Uterus (tissue), 4 donors: ENCODE measurements at places on chromosomes 12 and 14. TPM values are rescaled to one million over a fixed set of nuclear protein-coding genes. Genes with fewer than 3 reads are reported as not detected.
A peak's percentile ranks its signal among the peaks of the same experiment; 100 is the strongest.

The CMA1 gene
- not detected for total RNA-seq

The RNFT2 gene
- 1.4 TPM for total RNA-seq

The NFATC4 gene
- total RNA-seq, result 25.6 TPM

The CORO1C gene
- total RNA-seq, result 129 TPM

The RILPL1 gene
- total RNA-seq, result 32.3 TPM

DNA sequence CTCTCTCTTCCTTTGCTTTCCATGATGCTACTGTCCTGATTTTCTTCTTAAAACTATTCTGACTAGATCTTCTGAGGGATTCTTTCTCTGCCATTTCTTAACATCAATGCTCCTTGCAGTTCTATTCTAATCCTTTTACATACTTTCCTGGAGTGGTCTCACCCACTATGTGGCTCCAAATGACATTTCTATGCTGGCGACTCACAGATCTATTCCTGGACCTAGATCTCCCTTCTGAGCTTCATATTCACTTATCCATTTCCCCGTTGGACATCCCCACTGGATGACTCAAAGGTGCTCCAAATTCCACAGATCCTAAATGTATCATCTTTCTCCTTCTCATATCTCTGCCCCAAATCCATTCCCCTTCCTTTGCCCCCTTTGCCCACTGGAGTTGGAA, 4.1 kb downstream of the TEP1 start:
- DNase-seq, result no peak

DNA sequence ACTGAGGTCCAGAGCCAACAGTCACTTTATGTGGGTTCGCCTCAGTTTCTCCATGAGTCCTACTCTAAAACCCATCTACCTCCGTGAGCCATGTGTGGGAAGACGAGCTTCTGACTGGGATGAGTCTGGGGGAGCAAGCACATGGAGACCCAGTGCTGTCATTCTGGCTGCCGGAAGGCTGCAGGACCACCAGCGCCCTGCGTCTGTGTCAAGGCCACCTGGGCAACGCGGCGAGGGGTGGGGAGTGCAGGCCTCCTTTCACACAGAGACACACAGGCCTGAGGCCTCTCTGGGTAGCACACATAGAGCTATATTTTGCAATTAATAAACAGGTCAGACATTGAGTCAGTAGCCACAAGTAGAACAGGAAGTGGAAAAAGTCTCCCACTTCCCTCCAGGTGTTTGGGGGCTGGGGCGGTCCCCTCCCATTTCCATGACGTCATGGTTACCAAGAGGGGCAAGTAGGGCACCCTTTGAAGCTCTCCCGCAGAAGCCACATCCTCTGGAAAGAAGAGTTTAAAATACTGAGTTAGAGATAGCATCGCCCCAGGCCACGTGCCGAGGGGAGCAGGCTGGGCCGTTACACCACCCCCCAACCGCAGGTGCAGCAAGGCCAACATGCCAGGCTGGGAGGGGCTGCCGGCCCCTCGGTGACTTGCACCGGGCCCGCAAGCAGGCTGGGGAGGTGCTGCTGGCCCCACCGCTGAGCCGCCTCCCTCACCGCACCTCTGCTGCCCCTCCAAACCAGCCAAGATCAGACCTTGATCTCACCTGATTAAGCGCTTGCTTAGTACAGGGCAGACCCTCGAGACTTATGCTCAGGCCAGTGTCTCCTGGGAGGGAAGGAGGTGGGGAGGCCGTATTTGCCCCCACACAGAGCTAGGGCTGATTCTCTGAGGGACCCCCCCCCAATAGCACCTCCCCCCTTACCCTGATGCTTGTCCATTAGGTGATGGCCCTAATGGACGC, 32.7 kb downstream of the DAD1 start:
- peak; percentile 49 for DNase-seq

- no peak for DNase-seq
Measured at GRCh38 chr12:66716522-66716921, 37.6 kb upstream of the GRIP1 start.

DNA sequence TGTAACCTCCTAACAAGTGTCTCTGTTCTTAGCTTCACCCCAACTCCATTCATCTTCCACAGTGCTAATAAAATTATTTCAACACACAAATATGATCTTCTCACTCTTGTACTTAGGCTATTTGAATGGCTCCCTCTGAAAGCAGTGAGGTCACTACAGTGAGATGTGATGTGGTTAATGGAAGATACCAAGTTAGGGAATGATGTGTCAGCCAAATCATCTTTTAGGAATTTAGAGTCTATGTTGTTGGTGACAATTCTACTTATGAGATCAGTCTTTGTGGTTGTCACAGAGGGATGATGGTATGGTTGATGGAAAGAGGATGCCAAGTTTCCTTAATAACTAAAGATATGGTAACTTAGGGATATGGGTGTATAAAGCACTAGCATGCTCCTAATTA, 57.6 kb downstream of the POLR3B start:
- DNase-seq, result no peak

- no peak for DNase-seq
Measured at GRCh38 chr12:120677765-120678473, 9.0 kb upstream of the MLEC start.

The PLCZ1 gene
- not detected for total RNA-seq

GRCh38 chr14:34111953-34112352, 161.1 kb upstream of the EGLN3 start:
- no peak for DNase-seq
